ENCODE measurements at places on chromosomes 2 and 18.

DNA sequence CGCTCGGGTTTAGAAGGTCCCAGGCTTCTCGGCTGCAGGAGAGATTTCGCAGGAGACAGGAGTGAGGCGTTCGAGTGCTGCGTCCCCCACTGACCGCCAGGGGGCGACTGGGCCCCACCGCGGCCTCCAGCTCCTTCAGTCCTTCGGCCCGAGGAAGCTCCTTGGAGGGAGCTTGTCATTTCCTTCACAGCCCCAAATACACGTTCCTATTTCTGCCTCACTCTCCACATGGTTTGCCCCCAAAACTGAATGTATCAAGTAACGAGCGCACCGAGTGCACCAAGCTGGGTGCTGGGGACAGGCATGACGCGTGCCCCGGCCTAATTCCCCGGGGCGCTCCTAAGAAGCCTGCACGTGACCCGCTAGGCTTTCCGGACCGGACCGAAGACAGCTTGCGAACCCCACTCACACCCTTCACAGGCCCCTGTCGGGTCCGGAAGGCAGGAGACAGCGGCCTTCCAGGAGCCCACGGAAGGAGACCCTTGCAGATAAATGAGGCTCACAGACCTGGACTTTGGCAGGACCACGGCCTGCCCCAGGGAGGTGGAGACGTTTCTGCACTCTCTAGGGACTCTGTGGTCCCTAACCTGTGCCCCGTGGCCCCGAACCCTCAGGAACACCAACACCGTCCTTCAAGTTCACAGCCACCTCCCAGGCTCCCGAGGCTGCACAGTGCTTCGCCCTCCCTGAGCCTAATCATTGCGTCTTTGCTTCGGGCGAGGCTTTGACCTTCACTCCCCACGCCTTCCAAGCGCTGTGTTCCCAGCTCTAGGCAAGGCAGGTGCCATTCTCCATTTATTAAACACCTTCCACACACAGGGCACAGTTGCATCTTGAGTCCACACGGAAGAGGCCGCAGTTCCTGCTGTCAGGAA, 13.0 kb upstream of the FAHD2A start:
- no peak for DNase-seq

- no peak for DNase-seq
Measured at GRCh38 chr18:7663366-7664312, 96.5 kb downstream of the PTPRM start.

DNA sequence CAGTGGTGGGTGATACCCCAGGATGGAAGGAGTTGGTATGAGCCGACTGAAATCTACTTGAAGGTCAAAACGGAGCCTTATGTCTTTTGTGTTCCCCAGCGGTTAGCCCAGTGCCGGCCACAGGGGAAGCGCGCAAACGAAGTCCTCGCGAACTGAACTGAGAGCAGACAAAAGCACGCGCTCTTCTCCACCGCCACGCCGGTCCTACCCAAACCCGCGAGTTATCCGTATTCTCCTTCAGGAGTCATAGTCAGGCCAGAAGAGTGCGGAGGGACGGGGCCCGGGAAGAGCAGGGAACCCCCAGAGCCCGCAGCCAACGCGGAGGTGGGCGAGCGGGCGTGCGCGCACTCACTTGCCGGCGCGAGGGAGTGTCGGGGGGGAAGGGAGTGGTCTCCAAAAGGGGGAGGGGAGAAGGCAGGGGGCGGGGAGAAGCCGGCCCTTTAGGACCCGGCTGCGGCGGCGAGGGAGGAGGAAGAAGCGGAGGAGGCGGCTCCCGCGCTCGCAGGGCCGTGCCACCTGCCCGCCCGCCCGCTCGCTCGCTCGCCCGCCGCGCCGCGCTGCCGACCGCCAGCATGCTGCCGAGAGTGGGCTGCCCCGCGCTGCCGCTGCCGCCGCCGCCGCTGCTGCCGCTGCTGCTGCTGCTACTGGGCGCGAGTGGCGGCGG, at the start of gene IGFBP2:
Gene IGFBP2, plus strand, starts transcription at position 469 of the 664 bp plus-strand sequence. Its CDS starts 104 bp downstream, at position 573.
- DNase-seq: peak; percentile 67

- no peak for DNase-seq
Measured at GRCh38 chr2:109594246-109594885, 19.4 kb downstream of the SEPTIN10 start.

- DNase-seq: peak; percentile 4
Measured at GRCh38 chr2:88880441-88880953, 189.0 kb downstream of the RPIA start.

DNA sequence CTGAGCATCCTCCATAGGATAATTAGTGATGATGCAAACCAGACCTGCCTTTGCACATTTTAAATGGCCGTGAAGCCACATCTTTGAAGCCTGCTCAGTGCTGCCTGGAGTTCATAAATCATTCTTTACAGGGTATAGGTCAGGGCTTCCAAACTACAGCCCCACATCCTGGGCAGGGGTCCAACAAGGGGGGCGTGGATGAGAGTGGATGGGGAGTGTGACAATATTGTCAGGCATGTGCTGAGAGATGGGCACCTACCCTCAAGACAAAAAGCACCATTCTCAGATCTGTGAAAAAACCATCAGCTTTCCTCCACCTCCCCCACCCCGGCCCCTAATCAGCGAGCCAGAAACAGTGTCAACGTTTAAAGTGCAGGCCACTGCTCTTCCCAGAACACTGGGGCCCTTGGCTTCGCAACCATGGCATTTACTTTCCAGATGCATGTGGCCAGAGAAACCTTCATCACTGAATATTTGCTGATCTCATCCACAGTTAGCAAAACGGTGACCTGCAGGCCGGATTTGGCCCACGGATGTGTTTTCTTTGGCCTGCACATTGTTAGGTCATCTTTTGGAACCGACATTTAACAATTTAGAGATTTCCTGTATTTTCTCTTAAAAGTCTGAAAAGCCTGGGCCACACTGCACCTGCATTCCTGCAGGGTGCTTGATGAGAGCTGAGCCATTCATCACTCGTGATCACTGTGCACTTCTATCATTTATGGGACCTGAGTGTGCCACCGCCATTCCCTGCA, 130.7 kb downstream of the ANKRD44 start:
- no peak for DNase-seq
